ENCODE measurements at places on chromosomes 6 and 20.
A peak's percentile ranks its signal among the peaks of the same experiment; 100 is the strongest.

DNA sequence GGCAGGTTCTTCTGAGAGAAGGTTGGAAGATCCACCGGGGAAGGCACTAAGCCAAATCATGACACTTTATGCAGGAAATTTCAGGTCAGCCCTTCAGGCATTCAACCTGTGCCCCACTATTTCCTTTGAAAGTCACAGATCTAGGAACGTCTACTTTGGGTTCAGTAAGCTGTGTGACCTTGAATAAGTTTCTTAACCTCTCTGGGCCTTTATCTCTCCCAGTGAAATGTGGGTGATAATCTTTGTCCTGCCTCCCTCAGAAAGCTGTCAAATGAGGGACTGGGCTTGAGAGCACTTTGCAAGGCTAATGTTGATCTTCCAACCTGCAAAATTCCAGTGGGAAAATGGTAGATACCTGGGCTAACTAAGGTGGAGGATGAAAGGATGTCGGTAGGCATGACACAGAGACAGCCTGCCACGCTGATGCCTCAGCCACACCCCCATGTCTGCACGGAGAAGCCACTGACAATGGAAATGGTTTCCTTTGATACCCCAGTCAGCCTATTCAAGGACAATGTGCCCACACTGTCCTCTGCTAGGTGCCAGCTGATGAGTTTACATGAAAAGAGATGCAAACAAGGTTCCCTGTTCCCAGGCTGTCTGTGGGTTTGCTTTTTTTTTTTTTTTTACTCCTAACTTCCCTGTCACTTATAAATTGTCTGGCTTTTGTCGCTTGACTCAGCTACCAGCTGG, 9.3 kb downstream of the BNIP5 start:
- no peak for DNase-seq

GRCh38 chr6:108166664-108167448, 1.0 kb downstream of the NR2E1 start:
- no peak for DNase-seq

GRCh38 chr20:982754-983153, 19.4 kb downstream of the RSPO4 start:
- no peak for DNase-seq

- no peak for DNase-seq
Measured at GRCh38 chr6:53446151-53446550, 97.4 kb upstream of the ELOVL5 start.

GRCh38 chr20:59525500-59526241, 78.7 kb upstream of the PHACTR3 start:
- DNase-seq = no peak

DNA sequence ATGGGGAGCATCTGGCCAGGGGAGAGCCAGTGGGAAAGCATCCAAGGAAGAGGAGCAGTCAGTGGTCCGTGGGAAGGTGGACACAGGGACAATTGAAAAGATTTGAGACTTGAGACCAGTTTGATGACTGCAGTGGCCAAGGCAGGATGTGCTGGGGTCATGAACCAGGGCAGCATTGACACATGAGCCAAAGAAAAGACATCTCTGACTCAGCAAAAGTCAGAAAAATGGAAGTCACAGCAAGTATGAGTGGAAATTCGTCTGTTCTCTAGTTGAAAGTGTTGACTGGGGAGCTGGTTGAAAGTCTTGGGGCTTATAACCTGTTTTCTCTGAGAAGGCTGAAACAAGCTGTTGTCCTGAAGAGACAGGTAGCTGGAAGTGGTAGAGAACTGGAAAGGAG, 31.3 kb downstream of the RAB22A start:
- no peak for DNase-seq

DNA sequence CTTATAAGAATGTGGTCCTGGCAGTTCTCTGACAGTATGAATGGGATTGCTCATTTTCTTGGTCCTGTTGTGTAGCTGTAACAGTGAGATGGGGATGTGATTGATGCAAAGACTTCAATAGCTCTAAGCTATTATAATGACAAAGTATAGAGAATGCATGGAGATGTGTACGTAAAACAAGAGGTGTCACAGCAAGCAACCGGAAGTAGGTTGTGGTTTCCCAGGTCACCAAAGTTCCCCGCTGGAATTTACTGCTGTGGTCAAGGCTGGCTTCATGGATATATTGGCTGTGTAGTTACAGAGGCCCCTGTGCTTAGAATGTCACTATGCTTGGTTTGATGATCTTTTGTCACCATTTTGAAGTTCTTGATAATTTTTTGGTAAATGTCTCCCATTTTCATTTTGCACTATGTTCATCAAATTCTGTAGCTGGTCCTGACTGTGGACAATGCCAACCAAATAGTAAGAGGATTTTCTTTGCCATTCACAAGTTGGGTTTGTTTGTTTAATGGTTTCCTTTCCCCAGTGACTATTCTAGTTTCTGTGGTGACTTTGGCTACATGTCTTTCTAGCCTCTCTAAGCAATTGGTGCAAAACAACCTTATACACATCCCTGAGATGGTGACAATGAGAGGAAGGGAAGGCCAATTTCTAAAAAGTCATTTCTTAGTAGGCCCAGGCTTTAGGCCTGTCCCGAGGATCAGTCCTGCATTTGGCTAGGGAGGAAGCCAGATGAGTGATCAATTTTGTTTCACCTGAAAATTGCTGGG, 10.5 kb downstream of the DNAH8 start:
- no peak for DNase-seq

GRCh38 chr6:2831392-2831791, 10.3 kb downstream of the SERPINB1 start:
- DNase-seq = no peak

GRCh38 chr20:51258582-51259165, 235.8 kb upstream of the KCNG1 start:
- no peak for DNase-seq

DNA sequence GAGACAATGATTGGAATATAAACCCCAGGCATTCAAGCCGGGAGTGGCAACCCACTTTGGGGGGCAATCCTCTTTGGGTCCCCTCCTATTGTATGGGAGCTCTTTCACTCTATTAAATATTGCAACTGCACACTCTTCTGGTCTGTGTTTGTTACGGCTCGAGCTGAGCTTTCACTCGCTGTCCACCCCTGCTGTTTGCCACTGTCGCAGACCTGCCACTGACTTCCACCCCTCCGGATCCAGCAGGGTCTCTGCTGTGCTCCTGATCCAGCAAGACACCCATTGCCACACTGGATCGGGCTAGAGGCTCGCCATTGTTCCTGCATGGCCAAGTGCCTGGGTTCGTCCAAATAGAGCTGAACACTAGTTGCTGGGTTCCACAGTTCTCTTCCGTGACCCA, 222.8 kb upstream of the MANEA start:
- DNase-seq = no peak

DNA sequence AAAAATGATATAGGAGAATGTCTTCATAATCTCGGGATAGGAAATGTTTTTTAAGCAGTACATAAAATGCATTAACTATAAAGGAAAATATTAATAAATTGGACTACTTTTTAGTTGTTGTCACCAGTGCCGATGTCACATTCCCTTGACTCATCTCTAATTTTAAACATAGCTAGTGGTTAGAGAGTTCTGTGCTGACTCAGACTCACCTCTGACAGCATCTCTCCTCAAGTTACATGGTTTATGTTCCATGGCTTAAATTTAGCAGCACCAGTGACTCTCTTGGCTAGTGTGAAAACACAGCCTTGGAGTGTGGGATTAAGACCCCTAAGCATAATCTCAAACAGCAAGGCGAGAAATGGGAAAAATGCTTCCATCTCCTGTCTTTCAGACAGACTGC, 311.8 kb upstream of the MMS22L start:
- DNase-seq = no peak

DNA sequence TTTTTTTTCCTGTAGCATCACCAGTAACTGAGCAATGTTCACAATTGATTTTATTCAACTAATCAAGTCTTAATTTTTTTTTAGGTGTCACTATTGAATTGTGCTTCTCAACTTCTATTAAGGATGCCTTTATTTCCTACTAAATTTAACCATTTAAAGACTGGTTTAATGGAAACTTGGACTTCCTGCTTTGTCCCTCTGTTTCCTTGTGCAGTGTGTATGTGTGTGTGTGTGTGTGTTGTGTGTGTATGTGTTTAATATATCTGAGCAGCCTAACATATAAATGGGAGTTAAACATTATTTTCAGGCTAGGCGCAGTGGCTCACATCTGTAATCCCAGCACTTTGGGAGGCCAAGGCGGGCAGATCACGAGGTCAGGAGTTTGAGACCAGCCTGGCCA, 1.8 kb downstream of the SERPINB6 start:
- no peak for DNase-seq

DNA sequence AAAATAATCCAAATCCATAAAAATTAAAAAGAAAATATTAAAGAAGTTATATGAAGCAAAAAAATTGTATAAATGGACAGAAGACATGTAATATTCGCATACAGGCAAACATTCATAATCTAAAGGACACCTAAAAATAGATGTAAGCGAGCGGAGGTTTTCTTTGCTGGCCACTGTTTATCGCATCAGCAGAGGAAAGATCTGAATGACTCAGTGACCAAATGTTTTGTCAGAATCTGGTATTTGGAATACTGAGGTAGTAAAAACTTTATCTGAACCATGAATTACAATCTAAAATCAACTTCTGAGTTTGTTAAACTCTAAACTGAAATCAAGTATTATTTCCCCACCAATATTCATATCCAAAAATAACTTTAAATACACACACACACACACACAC, 7.8 kb downstream of the TSPYL4 start:
- no peak for DNase-seq

GRCh38 chr6:137849181-137849980, 17.7 kb upstream of the TNFAIP3 start:
- no peak for DNase-seq

DNA sequence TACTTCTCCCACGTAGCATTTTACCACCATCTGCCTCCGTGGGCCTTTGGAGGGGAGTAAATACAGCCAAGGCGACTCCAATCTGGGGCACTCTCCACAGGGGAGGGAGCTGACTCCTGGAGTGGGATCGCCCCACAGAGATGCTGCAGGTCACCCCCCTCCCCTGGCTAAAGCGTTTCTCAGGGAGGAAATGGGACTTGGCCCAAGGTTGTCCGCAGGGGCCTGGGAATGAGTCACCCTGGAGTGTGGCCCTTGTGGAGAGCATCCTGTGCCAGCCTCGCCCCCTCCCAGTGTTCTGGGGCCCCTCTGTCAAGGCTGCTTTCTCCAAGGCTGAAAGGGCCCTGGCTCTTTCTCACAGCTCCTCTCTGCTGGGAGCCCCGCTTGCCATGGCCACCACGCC, 84.5 kb upstream of the QKI start:
- DNase-seq = peak; percentile 52

DNA sequence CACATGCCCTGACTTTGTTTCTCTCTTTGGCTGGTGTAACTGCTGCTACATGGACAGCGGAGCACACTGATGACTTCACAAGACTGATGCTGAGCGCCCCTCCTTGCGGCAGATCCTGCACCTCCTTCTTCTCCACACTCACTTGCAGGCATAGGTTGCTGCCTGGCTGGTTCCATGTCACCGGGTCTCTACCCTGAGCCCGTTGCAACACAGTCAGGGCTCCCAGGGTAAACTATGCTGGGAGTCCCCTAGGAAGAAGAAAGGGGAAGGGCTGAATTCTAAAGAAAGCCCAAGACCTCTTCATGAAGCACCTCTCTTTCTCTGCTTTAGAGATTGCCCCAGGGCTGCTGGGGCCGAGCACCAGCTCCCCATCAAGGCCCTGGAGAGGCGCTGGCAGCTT, 83.3 kb upstream of the DUSP22 start:
- no peak for DNase-seq

GRCh38 chr20:19313342-19314069, 101.1 kb downstream of the SLC24A3 start:
- no peak for DNase-seq

- DNase-seq = no peak
Measured at GRCh38 chr6:30533460-30534294, 22.6 kb downstream of the GNL1 start.

- no peak for DNase-seq
Measured at GRCh38 chr6:154406869-154407268, 50.3 kb upstream of the IPCEF1 start.

GRCh38 chr20:53828088-53828681, 234.5 kb upstream of the ZNF217 start:
- DNase-seq = no peak

DNA sequence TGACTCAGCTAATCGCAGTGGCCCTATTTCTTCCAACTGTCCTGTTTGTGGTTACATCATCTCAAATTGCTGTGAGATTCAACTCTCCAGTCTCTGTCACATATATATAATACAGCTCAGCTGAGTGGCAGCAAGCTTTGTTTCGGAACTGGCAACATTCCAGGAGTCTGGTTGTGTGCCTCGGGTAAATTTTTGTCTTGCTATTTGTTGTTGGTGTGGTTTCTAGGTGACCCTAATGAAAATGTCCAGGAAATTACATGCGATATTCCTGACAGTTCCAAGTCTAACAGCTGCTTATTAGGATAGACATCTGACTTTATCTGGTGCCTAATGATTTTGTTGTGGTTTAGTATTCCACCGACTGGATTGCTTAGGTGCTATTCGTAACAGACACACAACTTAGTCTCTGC, 581.8 kb downstream of the CD109 start:
- DNase-seq = no peak

GRCh38 chr6:150966786-150967185, 101.3 kb downstream of the MTHFD1L start:
- no peak for DNase-seq

- DNase-seq = no peak
Measured at GRCh38 chr6:165204807-165205545, 104.4 kb downstream of the C6orf118 start.

DNA sequence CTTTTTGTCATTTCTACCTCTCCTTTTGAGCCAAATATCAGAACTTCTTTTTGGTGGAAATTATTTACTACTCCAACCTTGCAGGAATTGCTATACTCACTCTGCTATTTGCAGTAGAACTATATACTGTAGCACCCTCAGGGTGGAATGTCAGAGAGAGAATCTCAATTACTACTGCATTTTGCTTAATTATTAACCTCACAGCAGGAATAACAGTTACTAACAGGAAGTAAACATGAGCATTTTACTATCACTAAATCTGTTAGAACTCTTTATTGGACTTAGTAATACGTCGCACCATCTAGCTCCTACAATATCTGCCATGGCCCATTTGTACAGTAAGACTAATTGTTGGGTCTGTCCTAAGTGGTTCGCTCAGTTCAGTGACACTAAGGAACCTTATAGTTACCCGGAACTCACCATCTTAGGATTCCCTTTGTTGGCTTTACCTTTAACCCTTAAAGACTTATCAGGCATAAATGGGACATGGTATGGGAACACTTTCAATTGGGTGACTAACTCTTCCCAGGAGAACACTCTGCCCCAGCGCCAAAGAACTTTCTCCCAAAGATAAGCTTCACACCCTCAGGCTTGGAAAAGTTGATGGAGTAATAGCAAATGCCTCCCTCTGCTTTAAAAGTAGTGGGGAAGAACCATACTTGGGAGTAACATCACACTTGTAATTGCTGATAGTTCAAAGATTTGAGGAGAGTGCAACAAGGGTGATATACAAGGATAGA, 38.8 kb downstream of the PLN start:
- DNase-seq = no peak

GRCh38 chr20:46416421-46416820, 10.0 kb upstream of the ELMO2 start:
- no peak for DNase-seq

GRCh38 chr6:110841266-110841665, 26.0 kb upstream of the CDK19 start:
- DNase-seq = no peak
